ENCODE measurements at places on chromosomes 2 and 18.
A peak's percentile ranks its signal among the peaks of the same experiment; 100 is the strongest.

- no peak for DNase-seq
Observed at GRCh38 chr2:7201851-7202250, 284.6 kb downstream of the RNF144A start.

GRCh38 chr2:101432411-101433181 is 42.3 kb downstream of the RFX8 start:
- DNase-seq, result no peak

GRCh38 chr2:233411162-233411561 is 56.9 kb downstream of the DGKD start:
- DNase-seq, result no peak

- DNase-seq, result no peak
Observed at GRCh38 chr2:232779934-232780333, 3.6 kb upstream of the KCNJ13 start.

- no peak for DNase-seq
Observed at GRCh38 chr2:11367170-11367730, 22.8 kb upstream of the ROCK2 start.

- DNase-seq, result no peak
Observed at GRCh38 chr2:16973586-16974286, 308.1 kb upstream of the CYRIA start.

DNA sequence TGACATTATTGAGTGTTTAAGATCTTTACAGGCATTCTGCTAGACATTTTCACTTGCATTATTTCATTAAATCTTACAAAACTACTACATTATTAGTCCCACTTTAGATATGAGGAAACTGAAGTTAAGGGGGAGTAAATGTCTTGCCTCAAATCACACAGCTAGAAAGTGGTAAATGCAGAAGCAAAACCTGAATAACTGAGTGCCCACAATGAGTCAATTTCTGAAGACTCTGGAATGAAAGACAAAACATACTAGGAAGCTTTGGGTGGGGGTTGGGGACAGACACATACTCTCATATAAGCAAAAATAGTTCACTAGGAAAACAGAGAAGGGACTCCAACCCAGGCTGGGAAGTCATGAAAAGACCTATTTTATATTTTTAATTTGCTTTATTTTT is 214.4 kb upstream of the LRATD1 start:
- DNase-seq, result no peak

- no peak for DNase-seq
Observed at GRCh38 chr18:23340661-23341060, 112.4 kb upstream of the RIOK3 start.

DNA sequence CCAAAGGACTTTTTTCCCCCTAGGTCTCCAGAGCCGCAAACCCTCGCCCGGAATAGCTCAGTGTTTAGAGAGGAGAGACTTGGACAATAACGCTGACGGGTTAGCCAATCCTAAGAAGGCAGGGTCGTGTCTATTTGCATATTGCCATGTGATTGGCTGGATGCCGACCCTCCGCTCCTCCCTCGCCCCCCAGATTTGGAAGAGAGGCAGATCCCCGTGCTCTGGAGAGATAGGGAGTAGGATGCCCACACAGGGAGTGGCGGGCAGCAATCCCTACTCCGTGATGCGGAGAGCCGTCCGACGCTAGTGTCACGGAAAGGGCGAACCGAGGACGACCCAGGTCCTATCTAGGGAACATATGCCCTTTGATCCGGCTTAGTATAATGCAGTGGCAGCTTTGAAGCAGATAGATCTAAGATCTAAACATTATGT is 1.4 kb downstream of the WNT6 start:
- no peak for DNase-seq

- no peak for DNase-seq
Observed at GRCh38 chr2:26940001-26940400, 30.4 kb upstream of the MAPRE3 start.

DNA sequence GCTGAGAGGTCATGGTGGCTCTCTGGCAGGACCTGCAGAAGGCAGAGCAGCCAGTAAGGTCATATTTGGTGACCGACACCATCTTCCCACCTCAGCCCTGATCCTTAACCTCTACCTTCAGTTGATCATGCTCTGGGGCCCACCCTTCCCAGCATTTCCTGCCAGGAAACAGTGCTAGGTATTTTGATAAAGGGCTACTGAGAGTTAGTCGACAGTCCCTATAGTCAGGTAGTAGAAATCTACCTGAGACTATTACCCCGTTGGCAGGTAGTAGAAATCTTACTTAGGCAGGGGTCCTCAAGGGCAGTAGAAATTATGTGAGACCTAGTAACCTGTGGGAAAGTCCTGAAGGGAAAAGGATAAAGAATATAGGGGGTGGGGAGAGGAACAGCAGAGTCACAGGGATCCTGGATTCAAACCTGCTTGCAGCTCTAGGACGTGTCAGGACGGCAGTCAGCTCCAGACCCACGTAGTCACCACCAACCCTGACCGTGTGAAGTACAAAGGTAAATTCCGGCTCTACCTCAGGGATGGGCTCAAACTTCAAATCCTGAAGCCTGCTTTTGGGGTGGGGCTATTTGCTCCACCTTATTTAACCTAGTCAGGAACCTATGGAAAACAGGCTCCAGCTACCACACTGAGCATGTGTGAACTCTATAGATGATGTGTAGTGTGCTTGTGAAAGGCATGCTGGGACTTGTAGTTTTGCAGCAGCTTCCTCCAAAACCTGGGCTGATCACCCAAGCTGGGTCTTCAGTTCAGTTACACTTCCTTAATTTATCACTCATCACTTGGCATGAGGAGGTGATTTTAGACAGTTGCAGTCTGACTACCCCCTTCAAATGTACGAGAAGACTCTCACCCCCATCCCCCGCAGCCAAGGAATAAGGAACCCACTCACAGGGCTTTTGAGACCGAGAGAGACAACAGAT is at the start of gene DQX1:
DQX1 (minus strand) TSS at position 515 of the 932 bp plus-strand sequence; CDS start at position 13, 502 bp downstream.
- no peak for DNase-seq

DNA sequence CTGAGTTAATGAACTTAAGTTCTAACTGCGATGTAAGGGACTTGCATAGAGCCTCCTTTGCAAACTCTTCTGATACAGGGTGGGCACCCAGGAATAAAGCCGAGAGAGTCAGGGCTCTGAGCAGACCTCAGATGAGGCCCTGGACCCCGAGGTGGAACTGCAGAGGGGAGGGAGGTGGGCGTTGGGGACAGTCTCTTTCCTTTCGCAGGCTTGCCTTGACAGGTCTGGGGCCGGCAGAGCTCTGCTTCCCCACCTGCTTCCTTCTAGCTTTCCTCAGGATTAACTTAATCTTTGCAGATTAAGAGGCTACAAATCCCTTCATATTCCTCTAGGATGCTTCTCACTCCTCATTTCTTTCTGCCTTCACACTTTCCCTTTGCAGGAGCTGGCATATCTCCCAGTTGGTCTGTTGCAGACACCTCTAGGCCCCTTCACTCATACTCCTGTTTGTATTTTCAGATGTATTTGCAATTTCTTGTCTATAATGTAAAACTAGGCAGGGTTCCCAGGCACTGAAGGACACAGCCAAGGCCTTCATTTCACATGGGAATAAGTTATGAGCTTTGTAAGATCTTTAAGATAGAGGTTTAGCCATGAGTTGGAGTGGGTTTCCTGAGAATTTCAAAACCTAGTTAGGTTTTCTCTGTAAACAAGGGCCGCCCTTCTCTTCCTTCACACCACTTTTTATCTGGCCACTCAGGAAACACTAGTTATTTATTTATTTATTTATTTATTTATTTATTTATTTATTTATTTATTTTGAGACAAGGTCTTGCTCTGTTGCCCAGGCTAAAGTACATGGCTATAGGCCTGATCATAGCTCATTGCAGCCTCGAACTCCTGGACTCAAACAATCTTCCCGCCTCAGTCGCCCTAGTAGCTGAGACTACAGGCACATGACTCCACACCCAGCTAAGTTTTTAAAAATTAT is 70.9 kb downstream of the MTCL1 start:
- no peak for DNase-seq

GRCh38 chr18:80059945-80060344 is 25.7 kb downstream of the RBFA start:
- DNase-seq, result no peak

- DNase-seq, result peak; percentile 26
Observed at GRCh38 chr2:1995987-1996386, 251.7 kb upstream of the PXDN start.

Measured in CD4-positive, alpha-beta T cell (primary cell).